ENCODE measurements at places on chromosomes 16 and 17.

DNA sequence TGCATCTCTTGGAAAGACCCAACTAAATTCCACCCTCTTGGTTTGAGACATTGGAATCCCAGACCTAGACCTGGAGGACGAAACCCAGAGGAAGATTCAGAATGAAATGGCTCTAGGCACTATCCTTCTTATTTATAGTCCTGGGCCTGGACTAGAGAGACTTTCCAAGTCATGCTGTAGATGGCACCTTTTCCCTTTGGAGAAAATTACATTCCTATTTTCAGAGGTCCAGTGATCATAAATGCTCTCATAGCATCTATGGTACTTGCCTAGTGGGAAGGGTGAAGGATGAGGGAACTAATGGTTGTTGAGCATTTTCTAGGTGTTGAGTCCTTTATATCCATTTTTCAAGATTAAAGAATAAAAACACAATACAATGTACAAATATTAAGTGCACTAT is 37.1 kb downstream of the SPACA3 start:
- DNase-seq, result no peak

- DNase-seq, result no peak
These were observed 30.9 kb downstream of the HOXB1 start for GRCh38 chr17:48499735-48500434.

- no peak for DNase-seq
These were observed 38.4 kb downstream of the ABAT start for GRCh38 chr16:8712589-8713361.

DNA sequence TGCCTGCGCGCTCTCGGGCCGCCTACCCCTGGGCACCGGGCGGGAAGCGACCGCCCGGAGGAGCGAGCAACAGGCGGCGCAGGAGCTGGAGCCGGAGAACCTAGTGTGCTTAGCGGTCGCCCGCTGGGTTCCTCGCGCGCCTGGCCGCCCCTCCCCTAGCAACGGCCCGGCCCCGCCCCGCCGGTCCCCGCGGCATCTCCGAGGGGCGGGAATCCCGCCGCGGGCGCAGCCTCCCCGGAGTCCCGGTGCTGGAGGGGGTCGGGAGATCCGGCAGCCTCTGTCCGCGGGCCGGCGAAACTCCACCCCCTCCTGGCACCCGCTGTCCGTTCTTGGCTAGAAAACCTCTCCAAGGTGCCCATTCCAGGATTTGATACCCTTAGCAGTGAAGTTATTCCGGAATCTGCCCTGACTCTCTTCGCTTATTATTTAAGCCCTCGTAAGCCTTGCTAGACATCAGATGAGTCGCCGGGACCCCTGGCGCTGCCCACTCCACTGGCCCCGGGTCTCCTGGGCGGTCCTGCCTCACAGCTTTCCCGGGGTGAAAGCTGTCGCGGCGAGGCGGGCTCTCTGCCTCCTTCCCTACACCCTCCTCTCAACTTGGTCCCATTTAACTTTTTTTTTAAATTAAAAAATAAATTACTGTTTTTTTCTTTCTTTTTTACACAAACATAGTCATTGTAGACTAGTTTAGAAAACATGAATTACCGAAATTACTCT is at the start of gene RPRML:
RPRML (minus strand) TSS at position 107 of the 717 bp plus-strand sequence. CDS start 246 bp downstream, outside the sequence.
- peak; percentile 10 for DNase-seq

DNA sequence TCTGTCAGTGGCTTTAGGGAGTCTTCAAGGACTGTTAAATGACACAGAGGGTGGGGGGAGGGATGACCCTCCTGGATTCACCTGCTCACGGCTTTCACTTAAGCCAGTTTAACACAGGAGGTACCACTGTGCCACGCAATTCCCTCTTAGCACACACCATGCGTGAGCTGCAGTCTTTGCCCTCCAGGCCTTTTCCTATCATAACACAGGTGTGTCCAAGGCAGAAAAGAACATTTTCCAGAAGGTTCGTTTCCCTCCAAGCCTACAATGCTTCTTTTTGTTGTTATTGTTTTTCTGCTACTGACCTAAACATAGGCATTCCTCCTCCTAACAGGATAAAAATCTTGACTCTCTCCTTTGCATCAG is 1.1 kb downstream of the ZFHX3 start:
- no peak for DNase-seq

GRCh38 chr16:88790312-88791211 is 5.5 kb upstream of the PIEZO1 start:
- DNase-seq, result peak; percentile 25

GRCh38 chr17:76584427-76585032 is 1.1 kb downstream of the ST6GALNAC2 start:
- DNase-seq, result no peak

DNA sequence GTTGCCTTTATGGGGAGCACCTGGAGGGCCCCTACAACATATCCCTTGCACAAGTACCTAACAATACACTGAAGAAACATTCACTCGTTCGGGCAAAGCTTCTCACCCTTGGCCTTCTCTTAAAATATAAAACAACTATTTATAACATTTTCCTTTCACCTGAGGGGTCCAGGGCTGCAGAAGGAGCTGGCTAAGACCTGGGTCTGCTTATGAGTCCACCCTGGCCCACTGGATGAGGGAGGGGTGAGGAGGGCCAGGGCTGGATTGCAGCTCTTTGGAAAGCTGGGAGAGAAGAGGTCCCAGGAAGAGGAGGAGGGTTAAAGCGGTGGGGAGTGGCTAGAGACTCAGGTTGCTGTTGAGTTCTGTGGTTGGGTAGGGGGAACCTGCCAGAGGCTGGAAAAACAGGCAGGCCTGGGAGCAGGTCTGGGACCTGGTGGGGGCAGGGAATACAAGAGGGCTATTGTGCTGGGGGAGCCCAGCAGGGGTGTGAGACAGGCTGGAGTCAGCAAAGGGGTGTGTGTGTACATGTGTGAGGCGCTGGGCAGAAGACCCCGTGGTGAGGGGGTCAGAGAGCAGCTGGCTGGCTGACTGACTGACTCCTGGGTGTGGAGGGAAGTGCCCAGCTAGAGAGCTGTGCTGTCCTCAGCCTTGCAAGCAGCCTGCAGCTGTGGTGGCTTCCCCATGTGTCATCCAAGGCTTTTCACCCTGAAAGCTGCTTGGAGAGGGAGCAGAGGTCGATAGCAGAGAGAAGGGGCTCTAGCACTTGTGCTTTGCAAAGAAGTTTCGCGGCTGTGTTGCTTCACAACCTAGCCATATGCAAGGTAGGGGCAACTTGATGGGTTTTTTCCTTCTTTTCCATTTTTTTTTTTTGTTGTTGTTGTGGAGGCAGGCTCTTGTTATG is 10.2 kb upstream of the MRC2 start:
- DNase-seq, result no peak

- DNase-seq, result no peak
These were observed 78.5 kb downstream of the XYLT1 start for GRCh38 chr16:17392127-17392856.

DNA sequence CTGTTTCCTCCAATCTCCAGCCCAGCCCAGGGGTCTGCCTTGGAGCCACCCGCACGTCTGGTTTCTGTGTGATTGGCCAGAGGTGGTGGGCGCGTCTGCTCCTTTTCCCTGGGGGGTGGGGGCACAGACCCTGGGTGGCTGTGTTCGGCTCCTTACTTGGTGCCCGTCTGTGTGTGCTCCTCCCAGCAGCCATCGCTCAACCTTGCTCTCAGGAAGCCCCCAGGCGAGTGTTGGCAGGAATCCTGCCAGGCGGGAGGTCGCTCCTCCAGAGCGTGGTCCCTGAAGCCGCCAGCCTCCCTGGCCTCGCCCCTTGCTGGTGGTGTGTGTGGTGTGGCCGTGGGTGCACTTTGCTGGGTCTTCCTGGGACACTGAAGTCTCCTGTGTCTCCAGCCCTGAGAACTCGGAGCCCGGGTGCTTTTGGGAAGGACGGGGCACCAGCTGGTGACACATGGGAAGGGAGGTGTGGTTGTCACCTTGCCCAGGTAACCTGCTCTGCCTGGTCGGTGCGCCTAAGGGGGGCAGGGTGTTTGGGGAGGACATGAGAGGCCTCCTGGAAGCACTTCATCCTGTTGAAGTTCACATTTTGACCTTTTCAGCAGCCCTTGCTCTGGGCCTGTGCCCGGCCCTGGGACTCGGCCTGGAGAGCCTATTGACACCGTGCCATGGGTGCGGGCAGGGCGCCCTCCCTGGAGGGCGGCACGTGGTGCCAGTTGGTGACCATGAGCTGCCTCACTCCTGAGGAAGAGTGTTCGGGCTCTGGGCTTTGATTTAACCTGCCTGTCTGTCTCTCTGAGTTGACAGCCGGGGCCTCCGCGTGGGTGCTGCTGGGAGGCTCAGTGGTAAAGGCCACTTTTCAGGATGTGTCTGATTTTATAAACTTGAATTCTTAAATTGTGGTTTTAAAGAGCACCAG is 49.0 kb upstream of the ZNF750 start:
- no peak for DNase-seq

Measured in activated CD4-positive, CD25-positive, alpha-beta regulatory T cell (primary cell).